ENCODE measurements at places on chromosomes 6 and 20.

GRCh38 chr6:105618247-105618646 is 215.4 kb upstream of the PREP start:
- DNase-seq: no peak

GRCh38 chr6:160282444-160282843 is 23.8 kb upstream of the SLC22A2 start:
- DNase-seq: no peak

DNA sequence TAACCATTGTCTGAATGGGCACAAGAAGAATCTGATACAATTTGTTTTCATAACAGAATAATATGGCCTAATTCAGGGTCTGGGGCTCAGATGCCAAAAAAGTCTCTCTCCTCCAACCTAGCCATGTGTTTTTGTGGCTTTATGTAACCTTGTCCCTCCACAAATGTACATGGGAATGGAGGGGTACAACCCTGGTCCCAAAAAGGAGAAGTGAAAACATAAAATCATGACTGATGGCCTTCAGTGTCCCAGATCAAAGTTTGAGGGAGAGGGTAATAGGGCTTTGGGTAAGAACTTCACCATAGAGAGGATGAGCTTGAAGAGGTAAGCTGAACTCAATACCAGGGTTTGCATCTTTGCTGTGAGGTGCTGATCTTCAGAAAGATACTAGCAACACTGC is 136.3 kb upstream of the BACH2 start:
- no peak for DNase-seq

DNA sequence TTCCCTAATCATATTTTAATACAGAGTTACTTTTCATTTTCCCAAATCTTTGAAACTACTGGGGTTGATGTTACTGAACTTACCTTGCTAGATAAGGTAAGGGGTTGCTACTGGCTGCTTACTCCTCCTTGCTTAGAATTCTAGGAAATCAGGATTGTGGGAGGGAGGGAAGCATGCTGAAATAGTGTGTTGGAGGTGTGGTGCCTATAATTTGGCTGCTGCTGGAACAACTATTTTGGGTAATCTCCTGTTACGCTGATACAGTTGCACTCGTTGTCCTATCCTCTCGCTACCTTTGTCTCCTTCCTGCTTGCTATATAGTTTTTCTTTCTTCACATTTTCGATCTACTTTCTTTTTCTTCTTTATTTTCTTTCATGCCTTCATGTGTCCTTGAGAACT is 83.7 kb downstream of the BMP2 start:
- DNase-seq: no peak

DNA sequence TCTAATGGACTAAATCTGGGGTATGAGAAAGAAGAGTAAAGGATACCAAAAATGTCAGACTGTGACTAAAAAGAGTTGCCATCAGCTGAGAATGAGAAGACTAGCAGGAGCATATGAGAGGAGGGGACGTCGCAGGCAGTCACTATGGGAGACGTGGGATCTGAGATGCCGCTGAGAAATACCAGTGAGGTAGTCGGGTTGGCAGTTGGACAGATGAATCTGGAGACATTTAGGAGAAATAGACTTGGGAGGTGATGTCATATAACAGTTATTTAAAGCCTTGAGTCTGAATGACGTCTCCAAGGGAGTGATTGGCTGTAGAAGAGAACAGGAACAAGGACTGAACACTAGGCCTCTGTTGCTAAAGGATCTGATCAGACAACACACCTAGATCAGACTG is 51.5 kb upstream of the TRIM26 start:
- no peak for DNase-seq

Measured in AML-193 (cell line).